ENCODE measurements at places on chromosomes 13 and 19.

DNA sequence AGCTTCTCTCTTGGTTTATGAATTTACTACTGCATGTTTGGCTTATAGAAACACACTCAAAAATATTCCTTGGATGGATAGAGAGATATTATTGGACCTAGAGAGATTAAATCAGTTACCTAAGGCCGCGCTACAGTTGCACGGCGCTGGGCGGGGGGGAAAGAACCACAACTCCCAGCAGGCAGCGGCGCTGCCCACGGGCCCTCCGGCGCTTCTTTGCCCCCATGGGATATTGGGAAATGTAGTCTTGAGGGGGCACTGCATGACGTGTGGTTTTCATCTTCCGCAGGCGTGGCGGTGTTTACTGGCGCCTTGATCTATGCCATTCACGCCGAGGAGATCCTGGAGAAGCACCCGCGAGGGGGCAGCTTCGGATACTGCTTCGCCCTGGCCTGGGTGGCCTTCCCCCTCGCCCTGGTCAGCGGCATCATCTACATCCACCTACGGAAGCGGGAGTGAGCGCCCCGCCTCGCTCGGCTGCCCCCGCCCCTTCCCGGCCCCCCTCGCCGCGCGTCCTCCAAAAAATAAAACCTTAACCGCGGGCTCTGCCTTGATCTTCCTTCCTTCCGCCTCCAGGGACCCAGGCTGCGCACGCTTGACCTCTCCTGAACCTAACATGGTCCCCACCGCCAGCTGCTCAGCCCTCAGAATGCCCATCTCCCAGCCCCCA lies 4.8 kb downstream of the EMP3 start:
- DNase-seq = no peak

DNA sequence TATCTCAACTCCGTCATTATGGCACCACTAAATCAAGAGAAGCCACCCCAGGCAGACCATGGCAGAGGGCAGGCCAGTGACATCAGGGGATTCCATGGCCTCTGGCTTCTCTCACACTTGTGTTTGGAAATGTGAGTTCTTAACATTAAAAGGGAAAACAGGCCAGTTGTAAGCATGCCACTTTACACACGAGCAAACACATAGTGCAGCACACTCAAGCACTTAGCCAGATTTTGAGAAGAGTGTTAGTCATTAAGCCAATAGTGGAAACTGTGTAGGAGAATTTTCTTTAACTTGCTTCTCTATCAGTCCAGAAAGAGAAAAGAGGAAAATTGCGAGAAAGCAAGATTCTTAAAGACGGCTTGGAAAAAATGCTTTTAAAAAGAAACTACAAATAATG lies 401.5 kb downstream of the TDRD3 start:
- no peak for DNase-seq

DNA sequence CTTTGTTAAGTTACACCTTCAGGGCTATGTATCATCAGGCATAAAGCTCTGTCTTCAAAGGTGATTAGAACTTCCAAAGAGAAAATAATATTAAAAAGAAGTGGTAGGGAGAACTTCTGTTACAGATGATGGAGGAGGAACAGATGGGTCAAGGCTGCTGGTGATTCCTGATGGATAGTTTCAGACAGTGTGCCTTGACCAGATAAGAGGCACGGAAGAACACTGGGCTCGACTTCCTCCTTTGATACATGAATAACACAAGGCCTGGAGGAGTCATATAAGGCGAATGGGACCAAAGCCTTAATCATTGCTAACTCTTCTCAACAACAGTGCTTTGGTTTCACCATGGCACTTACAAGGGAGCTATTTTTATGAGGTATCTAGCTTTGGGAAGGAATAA lies 128.1 kb upstream of the RXFP2 start:
- no peak for DNase-seq

- peak; percentile 83 for DNase-seq
These were observed 12.1 kb upstream of the PEX11G start for GRCh38 chr19:7500811-7501450.

GRCh38 chr19:7968008-7968795 lies 24.7 kb upstream of the TIMM44 start:
- DNase-seq = no peak

DNA sequence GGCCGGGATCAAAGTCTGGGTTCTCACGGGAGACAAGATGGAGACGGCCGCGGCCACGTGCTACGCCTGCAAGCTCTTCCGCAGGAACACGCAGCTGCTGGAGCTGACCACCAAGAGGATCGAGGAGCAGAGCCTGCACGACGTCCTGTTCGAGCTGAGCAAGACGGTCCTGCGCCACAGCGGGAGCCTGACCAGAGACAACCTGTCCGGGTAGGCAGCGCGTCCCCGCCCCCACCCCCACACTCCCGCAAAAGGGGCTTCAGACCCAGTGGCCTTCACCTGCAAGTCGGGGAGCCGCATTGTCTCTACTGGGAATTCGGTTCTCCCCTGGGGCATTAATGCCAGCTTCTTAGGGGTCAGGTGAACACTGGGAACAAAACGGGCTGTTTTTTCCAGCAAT lies 114.7 kb upstream of the MCF2L start:
- DNase-seq = no peak

- DNase-seq = no peak
These were observed 4.4 kb downstream of the SULT2A1 start for GRCh38 chr19:47881757-47882156.

DNA sequence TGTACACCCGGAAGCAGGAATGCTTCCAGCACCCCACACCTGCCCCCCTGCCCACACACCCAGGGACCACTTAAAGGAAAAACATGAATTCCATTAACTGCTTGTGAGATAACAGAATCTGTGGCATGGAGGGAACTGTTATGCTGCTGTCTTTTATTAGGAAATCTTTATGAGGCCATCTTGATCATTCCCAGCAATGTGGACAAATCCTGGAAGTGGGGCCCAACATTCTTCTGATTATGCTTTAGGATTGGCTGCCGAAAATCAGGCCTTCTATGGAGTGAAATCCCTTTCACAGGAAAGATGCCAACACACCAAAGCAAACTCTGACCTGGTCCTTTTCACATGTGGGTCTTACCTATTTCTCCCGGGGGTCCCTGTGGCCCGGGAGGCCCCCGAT lies 114.5 kb downstream of the COL4A1 start:
- no peak for DNase-seq

- no peak for DNase-seq
These were observed 8.9 kb downstream of the ZSCAN1 start for GRCh38 chr19:58042495-58043340.

GRCh38 chr13:113974304-113975281 lies 717 bp upstream of the C13orf46 start:
- no peak for DNase-seq

GRCh38 chr13:98368019-98368418 lies 190.9 kb upstream of the RNF113B start:
- no peak for DNase-seq

- DNase-seq = peak; percentile 8
These were observed 542.3 kb upstream of the ATXN8OS start for GRCh38 chr13:69565334-69565733.

GRCh38 chr19:3984584-3984907 lies 717 bp downstream of the EEF2 start:
- DNase-seq = no peak

DNA sequence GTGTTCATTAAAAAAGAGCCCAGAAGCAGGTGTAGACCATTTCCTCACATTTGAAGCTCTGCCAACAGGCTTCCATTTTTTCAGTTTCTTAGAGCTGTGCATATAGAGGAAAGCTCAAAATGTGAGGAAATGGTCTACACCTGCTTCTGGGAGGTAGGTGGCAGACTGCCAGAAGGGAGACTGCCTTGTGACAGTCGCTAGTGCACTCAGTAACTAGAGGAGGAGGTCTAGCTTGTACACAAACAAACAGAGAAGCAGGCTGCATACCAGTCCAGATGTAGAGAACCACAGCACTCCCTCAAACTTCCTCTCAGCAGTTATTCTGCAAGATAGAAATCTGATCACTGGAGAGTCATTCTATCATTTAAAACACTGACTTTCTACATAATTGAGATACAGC lies 800.2 kb downstream of the EFNB2 start:
- no peak for DNase-seq

DNA sequence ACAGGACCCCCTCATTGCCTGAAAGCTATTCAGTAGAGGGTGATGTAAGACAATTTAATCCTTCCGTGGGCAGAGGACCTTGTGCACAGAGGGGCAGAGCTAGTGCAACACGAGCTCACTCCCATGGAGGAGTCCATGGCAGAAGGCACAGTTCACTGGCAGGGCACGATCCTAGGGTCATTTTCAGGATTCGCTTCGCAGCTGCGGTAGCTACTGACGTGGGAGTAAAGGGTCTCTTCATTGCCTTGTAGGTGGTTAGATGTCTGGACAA lies 207.8 kb downstream of the FOXO1 start:
- no peak for DNase-seq

GRCh38 chr19:7292950-7293761 lies 1.1 kb downstream of the INSR start:
- no peak for DNase-seq

- DNase-seq = no peak
These were observed 156.1 kb downstream of the NUFIP1 start for GRCh38 chr13:44833139-44833538.

DNA sequence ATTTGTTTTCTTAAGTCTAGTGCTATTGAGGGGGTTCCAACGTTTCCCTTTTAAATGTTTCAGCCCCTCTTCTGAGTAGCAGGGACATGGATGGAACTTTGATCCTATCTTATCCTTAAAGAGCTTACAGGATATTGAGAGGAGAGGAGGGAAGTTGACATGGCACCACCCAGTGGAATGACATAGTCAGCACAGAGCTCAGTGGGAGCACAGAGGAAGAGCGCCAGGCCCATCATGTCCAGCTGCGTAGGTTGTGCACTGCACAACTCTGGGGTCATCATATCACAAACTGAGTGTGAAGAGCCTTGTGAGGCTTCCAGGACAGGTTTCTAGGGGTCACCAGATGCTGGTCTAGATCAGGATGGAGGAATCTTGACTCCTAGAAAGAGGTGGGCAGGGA lies 4.6 kb upstream of the CDC42EP5 start:
- no peak for DNase-seq

- no peak for DNase-seq
These were observed 8.6 kb downstream of the POLR2E start for GRCh38 chr19:1086613-1087012.

GRCh38 chr13:43877326-43877725 lies 2.2 kb downstream of the CCDC122 start:
- DNase-seq = no peak

DNA sequence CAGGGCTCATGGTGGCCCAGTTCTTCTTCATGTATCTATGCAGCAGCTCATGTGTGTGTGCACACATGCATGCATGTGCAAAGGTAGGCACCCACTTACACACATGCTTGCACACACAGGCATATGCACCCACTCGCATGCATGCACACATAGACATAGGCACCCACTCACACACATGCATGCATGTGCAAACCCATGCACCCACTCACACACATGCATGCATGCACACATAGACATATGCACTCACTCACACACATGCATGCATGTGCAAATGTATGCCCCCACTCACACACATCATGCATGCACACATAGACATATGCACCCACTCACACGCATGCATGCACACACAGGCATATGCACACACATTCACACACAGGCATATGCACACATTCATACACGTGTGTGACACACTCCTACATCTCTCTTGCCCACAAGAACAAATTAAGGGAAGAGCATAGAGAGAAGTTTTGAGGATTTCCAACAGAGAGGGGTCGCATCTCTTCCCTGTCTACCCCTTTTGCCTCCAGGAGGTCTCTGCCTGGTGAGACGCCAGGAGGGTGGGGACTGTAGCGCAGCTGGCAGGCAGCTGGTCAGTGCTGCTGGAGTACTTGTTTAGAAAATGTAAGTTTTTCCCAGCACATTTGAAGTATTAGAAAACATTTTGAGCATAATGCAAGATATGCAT lies 63.9 kb upstream of the ARHGEF7 start:
- no peak for DNase-seq

DNA sequence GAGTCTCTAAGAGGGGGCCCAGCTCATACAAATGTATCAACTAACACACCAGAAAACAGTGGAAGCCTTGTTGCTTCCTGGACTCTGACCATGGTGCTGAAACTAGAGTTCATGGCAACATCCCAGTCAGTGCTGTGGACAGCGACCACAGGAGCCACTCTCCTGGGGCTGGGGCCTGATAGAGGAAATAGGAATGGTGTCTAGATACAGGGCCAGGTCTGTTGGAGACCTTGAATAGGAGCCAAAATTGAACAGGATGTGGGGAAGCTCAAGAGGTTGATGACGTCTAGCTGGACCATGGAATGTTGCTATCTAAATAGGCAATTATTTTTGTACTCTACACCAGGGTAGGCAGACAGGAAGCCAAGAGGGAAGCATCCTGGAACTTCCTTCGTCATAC lies 21.7 kb downstream of the LILRB4 start:
- peak; percentile 26 for DNase-seq

- no peak for DNase-seq
These were observed 425.5 kb downstream of the PCDH20 start for GRCh38 chr13:60990032-60990733.

- DNase-seq = no peak
These were observed 29.4 kb upstream of the ZNF507 start for GRCh38 chr19:32316034-32316433.

DNA sequence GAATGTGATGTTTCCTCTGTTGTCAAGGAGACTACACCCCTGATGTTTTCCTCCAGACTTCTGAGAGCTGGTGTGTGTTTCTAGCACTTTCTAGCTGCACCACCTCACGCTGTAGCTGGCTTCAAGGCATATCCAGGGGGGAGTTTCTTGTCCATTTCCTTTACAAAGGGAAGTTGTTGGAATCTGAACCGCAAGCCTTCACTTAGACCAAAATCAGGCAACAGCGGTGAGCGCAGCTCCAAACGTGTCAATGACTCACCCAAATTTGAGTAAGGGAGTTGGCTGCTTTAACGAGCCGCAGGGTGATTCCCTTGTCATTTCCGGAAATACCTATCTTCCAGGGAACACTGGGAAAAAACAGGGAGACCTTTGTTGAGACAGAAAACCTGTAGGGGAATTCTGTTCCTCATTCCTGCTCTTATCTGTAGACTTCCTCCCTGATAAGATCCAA lies 2.5 kb downstream of the LDLR start:
- DNase-seq = peak; percentile 70

DNA sequence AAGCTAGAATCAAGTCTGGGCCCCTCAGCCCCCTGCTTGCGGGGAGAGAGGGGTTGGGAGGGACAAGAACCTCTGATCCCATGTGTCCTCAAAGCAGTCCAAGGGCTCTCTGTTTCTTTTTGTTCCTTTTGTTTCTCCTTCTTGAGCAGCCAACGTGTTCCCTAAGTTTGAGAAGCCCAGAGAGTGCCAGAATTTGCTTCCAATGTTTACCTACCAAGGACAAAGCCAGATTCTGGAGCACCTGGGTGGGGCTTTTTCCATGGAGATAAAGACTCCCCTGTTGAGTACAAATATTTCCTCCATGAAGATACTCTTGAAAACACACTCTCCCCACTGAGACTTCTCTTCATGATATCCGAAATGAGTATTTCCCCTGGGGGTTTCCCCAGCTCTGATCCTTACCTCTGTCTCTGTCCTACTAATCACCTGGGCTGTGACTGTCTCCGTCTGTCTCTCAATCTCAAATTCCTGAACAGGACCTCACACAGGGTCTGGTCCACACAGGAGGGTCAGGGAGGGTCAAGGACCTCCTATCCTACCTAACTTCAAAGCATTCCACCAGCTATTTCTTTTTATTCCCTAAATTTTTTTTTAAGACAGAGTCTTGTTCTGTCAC lies 27.4 kb downstream of the CD177 start:
- no peak for DNase-seq

Measured in HTR-8/SVneo (cell line).